Activated gamma-delta T cell treated with Interleukin-2 at 50 U/mL for 16 hours (primary cell): ENCODE measurements at places on chromosomes 2 and 18.

GRCh38 chr2:142521492-142521891 is 356.0 kb upstream of the KYNU start:
- DNase-seq, result no peak

DNA sequence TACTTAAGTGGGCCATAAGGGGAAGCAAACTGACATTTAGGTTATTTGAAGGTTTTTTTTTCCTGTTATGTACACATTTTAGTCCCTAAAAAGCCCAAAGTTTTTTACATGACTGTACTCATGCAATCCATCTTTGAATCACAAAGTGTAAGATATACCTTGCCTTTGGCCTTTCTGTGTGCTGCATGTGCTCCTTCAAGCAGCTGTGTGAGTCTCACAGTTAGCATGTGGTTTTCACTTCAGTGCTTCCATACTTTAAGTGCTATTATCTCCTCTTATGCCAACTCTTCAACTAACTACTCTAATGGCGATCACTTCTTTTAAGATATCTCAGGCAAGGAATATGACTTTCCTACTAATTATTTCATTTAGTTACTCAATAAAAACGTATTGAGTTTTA is 597.1 kb upstream of the ACVR2A start:
- no peak for DNase-seq

GRCh38 chr2:168734199-168734760 is 68.2 kb upstream of the NOSTRIN start:
- DNase-seq, result no peak

- no peak for DNase-seq
These were observed 1.1 kb downstream of the PRKRA start for GRCh38 chr2:178449700-178450523.

DNA sequence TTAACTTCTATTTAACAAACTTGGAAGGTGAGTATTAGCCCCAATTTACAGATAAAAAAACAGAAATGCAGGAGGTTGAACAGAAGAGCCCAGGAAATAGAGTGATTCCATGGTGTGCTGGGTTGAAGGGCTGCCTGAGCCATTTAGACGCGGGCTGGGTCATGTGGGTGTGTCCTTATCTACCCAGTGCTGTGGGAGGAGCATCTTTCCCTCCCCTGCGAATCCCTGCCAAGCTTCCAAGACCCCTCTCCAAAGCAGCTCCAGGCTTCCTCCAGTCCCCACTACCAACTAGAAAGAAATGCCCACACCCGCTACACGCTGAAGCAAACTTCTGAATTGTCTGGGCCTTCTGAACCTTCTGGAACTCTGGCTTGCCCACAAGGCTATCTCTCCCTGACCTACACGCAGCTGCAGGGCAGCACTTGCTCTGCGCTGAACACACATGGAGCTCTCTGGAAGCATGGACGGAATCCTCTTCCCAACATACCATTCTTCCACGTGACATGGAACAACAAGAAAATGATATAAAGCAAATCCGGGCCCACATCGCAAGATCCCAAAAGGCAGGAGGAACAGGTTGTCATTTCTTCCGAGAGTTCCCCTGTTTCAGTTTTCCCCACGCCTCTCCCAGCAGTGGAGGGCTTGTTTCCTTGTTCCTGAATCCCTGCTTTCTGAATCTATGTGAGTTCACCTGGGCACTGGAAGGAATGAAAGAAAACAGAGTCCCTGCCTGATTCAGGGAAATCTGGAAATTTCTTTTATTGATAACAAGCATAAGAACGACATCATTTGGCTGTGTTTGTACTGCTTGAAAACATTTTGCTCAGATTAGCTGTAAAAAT is 562.7 kb upstream of the ID2 start:
- no peak for DNase-seq

DNA sequence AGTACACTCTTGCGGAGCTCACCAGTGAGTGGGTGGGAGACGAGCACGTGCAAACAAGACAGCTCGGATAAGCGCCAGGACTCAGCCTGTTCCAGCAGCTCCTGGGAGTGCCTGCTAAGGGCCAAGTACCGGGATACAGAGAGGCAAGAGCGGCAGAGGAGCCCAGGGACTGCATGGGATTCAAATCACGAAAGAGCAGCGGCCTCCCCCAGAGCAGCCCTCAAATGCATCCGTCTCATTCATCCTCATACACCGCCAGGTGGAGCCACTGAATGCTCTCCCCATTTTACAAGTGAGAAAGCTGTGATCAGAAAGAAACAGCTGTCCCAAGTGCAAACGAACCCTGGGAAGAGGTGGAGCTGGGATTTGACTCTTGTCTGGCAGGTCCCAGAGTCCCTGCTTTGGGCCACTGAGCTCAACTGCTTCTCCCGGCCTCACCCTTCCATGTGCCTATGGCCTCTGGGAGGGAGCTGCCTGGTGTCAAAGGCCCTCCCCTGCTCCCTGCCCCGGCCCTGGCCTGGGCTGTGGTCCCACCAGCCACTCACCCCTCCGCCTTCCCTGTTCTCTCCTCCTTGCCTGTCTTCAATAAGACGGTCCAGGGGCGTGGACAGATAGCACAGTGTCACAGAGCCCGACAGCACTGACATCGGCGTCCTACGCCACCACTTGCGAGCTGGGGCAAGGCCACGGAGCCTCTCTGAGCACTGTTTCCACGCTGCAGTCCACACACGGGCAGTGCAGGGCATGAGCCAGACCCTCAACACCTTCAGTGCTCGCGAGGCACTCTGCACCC is 72.8 kb upstream of the TAF1B start:
- DNase-seq, result peak; percentile 39

DNA sequence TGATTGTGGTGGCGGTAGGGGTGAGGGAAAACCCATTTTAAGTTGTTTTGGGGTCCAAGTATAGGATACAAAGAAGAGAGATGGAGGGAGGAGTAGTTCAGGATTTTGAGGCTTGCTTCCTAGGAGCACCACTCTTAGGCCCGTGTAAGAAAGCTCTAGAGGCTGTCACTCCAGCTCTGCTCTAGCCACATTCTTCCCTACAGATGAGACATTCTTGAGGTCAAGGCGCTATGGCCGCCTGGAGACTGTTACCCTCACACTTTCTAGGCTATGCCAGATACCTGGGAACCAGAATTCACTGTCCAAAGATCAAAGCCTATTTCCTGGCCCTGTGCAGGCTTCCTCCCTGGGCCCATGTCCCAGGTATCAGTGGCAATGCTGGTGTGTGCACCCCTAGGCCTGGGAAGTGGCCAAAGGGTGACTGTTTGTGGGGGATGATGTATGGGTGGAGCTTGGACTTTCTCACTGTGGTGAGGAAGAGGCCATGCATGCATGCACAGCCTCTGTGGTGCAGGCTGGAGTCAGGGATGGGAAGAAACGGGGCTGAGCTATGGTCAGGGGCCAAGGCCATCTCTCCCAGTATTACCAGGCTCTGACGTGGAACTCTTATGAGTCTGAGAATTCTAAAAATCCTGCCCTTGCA is 7.0 kb upstream of the TTL start:
- DNase-seq, result no peak
